ENCODE measurements at places on chromosomes 7 and 10.

GRCh38 chr7:149196151-149196704 lies 882 bp downstream of the ZNF282 start:
- no peak for DNase-seq

GRCh38 chr10:130652544-130652943 lies 516.4 kb downstream of the GLRX3 start:
- no peak for DNase-seq

GRCh38 chr7:107953924-107954303 lies 49.0 kb downstream of the LAMB1 start:
- no peak for DNase-seq

DNA sequence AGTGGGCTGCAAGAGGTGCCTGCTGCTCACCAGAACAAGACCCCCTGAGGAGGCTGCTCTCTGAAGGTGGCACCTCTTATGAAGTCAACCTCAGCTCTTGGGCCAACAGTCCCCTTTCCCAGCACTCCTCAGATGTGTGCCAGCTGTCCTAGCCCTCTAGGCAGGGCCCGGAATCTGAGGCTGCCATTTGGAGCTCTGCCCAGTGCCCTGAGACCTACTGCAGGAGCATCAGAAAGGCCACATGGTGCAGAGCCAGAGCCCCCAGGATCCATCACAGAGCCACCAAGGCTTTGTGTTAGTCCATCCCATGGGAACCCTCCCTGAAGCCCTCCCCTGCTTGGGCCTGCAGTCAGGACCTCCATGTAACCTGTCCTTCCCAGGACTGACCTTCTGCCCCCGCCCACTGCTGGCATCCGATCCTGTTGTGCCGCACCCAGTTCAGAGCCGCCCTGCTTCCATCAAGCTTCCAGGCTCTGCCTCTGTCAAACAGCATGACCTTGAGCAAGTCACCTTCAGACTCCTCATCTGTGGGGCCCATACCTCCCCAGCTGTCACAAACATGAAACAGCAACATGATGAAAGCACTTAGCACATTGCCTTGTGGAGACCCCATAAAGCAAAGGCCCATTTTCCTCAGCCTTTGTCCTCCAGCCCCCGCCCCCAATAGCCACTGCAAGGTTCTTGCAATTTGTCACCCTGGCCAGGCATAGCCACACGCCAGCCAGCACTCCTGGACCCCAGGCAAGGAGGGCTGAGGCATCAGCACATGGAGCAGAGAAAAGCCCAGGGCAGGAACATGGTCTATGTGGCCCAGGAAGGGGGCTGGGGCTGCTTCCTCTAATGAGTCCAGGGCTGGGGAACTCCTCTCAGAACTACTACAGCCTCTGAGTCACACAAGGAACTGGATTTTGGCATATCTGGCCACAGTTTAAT lies 51.7 kb downstream of the GRID1 start:
- DNase-seq, result no peak

DNA sequence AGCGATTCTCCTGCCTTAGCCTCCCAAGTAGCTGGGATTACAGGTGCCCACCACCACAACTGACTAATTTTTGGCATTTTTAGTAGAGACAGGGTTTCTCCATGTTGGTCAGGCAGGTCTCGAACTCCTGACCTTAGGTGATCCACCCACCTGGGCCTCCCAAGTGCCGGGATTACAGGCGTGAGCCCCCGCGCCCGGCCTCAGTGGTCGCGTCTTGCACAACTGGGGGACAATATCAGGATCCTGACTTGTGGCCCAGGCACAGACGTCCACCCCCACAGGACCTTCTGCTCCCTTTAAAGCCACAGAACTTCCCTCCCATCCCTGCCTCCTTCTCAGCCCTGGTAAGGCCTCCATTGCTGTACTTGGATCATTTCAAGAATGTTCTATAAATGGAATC lies 16.8 kb upstream of the LARP4B start:
- DNase-seq, result no peak

GRCh38 chr7:91228327-91228726 lies 35.9 kb upstream of the FZD1 start:
- DNase-seq, result no peak

- DNase-seq, result no peak
These were observed 43.8 kb downstream of the PDE6C start for GRCh38 chr10:93656155-93656554.

- no peak for DNase-seq
These were observed 277.8 kb downstream of the EXOC4 start for GRCh38 chr7:133530682-133531081.

GRCh38 chr7:133448012-133448411 lies 195.1 kb downstream of the EXOC4 start:
- DNase-seq, result no peak

GRCh38 chr10:76037531-76038155 lies 606.2 kb downstream of the LRMDA start:
- no peak for DNase-seq

DNA sequence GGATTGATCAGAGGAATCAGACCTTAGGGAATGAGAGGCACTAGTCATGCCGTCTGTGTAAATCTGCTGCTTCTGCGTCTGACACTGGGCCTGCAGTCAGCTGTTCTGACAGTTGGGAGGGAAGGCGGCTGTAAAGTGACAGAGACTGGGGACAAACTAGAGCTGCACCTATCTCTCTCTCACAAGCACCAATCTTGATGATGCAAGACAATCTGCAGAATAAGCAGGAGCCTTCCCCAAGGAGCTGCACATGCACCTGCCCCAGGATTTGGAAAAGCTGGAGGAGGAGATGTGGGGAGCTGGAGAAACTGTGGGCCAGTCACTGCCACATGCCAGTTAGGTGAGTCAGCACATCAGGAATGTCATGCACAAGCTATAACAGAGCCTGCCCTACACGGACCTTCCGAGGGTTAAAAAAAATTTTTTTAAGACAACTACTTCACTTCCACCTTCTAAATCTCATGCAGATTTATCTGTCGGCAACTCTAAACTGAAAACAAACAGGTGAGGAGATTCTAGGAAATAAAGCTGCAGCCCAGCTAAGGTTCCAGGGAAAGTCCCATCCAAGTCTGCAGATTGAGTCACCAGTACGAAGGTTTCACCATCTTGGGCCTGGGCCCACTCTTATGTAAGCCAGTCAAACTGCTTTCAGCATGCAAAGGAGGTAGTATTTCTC lies 39.2 kb downstream of the ENO4 start:
- DNase-seq, result no peak

- DNase-seq, result no peak
These were observed 96.0 kb upstream of the PRPS1L1 start for GRCh38 chr7:18123508-18124239.

- no peak for DNase-seq
These were observed 25.6 kb downstream of the EZH2 start for GRCh38 chr7:148858489-148858888.

DNA sequence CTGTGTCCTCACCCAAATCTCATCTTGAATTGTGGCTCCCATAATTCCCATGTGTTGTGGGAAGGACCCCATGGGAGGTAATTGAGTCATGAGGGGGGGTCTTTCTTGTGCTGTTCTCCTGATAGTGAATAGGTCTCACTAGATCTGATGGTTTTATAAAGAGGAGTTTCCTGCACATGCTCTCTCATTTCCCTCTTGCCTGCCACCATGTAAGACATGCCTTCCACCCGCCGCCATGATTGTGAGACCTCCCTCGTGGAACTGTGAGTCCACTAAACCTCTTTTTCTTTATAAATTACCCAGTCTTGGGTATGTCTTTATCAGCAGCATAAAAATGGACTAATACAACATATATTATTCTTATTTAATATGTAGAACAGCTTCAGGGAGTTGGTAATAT lies 29.0 kb upstream of the MTPN start:
- no peak for DNase-seq

DNA sequence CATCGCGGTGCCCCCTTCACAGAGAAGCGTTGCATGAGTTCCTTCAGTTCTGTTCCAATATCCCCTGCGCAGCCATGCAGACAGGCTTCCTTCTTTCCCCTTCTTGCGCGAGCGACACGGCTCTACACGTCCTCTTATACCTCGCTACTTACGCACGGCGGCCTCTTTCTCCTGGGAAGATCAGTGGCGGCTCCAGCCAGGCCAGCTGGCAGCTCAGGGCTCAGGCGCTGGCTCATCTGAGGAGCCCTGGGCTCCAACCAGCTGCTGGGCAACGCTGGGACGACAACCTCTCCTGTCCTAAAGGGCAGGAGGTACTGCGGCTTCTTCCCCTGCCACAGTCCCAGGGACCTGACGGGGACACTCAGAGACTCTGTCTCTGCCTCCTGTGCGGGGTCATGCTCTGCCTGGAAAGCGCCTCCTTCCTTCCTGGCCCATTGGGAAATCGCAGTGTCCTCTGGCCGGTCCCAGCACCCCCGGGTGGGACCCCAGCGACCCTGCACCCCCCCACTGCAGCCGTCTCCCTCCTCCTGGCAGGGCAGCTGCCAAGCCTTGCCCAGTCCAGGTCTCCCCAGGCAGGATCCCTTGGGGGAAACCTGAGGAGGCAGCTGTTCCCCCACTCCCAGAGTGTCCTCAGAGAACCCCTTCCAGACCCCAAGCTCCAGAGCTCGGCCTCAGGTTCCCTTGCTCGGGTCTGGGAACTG lies 5.0 kb upstream of the FAM20C start:
- peak; percentile 54 for DNase-seq

DNA sequence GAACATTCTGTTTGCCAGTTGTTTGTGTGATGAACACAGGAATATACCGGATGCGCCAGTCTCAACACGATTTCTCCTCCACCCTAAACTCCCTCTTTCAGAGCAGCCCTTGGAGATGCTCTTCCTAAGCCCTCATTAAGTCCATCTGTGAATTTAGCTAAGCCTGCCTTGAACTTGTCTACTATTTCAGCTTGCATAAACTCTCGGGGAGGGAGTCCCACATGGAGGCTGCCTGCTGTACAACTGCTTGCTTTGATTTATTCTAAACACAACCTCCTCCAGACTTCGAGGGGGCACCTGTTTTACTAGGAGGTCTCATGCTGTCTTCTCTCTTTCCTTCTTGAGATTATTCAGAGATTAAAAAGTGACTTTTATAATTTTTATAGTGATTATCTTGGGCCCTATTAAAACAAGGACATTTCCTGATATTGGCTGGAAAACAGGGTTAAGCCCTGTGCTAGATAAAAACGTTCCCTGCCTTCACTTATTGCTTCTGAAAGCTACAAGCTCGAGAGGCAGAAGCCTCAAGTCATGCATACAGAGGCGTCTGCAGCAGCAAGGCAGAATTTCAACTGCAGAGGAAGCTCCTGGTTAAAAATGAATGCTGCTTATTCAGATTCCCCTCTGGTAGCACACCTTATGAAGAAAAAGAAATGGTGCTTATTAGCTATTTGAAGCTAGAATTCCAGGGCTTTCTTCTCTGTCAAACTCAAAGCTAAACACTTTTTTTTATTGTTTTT lies 174.3 kb downstream of the FANK1 start:
- no peak for DNase-seq

- DNase-seq, result peak; percentile 46
These were observed 1.1 kb downstream of the RALA start for GRCh38 chr7:39624442-39624807.

DNA sequence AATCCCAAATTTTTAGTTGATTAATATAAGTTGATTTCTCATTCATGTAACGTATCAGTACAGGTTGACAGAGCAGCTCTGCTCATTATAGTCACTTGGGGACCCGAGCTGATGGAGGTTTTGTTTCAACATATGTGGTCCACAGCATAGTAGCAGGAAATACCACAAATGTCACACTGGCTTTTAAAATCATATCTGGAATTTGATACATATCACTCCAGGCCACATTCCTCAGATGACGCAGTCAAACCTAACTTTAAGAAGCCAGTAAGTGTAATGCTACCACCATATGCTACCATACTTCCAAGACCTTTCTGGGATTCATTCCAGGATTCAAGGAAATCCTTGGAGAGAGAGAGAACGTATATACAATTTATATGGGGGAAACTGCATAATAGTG lies 156.3 kb downstream of the PHF14 start:
- DNase-seq, result no peak

DNA sequence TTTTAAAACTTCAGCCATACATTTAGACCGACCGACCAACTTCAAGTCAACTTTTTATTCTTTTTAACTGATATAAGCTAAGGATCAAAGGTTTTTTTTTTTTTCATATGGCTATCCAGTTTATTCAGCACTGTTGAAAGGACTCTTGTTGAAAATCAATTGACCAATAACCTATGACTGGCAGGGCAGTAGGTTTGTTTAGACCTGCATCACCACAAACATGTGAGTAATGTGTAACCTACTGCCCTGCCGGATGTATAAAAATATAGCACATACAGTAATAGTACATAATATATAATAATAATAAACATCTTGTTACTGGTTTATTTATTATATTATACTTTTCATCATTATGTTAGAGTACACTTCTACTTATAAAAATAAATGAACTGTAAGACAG lies 434.6 kb upstream of the SEMA3A start:
- DNase-seq, result no peak

DNA sequence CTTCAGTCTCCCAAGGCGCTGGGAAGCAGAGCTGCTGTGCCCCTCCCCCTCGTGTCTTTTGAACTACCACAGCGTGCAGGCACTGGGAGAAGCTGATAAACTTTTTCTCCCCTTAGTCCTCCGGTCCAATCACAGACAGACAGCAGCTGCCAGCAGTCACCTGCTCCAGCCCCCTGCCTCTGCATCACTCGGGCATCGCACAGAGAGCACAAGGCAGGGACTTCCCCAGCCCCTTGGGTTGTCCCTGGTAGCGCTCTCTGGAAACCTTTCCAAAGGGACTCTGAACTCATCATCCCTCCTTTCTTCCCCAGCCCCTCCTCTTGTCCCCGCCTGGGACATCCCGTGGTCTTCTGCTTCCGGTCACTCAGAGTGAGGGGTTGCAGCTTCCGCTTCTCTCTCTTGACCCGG lies 1.4 kb upstream of the NEUROG3 start:
- no peak for DNase-seq

DNA sequence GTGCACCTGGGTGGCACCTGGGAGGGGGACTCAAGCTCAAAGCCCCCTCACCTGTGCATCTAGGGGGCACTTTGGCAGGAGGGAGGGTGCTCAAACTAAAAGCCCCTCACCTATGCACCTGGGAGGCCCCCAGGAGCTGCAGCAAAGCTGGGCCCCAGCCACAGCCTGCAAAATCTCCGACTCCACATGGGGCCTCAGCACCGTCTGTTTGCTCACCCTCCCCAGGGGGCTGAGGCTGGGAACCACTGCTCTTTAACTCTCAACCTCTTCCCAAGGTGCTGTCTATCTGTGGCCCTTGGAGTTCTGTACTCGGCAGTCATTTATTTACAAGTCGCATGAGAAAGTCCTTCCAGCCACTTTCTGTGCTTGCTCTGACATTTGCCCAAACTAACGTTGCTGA lies 458.4 kb downstream of the DNAJB6 start:
- DNase-seq, result no peak

DNA sequence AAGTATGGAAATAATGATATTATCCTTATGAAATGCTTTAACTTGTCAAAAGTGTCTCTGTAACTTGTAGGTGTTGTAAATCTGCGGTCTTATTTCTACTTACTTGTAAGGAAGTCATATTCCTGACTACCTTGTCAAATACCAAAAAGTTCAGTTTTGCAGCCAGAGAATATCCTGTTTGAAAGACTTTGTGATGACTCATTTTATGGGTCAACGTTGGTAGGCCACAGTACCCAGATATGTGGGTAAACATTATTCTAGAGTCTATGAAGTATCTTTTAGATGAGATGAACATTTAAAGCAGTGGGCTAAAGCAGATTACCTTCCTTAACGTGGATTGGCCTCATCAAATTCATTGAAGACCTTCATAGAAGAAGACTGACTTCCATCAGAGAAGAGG lies 195.3 kb downstream of the PPP1R9A start:
- no peak for DNase-seq

GRCh38 chr10:69505636-69506318 lies 54.5 kb downstream of the TSPAN15 start:
- no peak for DNase-seq

Measured in right cardiac atrium (tissue), 5 donors.